Uterus (tissue), 4 donors: ENCODE measurements at places on chromosomes 11 and 22. TPM values are rescaled to one million over a fixed set of nuclear protein-coding genes. Genes with fewer than 3 reads are reported as not detected.
A peak's percentile ranks its signal among the peaks of the same experiment; 100 is the strongest.

DNA sequence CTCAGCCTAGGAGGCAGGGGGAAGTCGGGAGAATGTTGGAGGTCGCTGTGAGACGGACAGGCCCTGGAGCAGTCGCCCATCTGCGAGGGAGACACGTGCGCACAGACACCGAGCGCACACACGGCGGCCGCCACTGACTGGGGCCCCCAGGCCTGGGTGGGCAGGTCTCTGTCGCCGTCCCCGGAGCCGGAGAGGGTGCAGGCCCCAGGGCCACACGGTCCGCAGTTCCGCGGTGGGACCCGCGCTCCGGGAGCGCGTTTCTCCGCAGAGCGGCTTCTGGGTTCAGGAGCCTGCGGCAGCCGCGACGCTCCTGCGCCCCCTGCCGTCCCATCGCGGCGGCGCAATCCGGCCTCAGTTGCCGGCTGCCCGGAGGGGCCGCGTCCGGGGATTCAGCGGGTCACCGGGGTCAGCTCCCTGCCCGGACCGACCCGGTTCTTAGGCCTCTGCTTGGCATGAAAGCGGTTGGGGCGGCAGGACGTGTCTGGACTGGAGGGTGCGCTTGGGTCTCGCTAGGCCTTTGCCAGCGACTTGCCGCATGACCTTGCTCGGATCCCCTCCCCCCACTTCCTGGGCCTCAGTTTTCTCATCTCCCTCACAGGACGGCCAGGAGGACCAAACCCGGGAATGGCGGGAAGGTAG is 31.2 kb downstream of the PDE2A start:
- no peaks in the 10 kb centered on the region for H3K36me3 ChIP-seq

- no peak overlapping the region for H3K4me3 ChIP-seq
- no peak for DNase-seq
- H3K27me3 ChIP-seq, result no peaks in the 10 kb centered on the region
- no peaks in the 10 kb centered on the region for H3K4me1 ChIP-seq
- no peaks in the 10 kb centered on the region for H3K36me3 ChIP-seq
These were observed 554.3 kb upstream of the LRRC4C start for GRCh38 chr11:42013656-42014201.

- H3K4me3 ChIP-seq, result no peak overlapping the region
- no peaks in the 10 kb centered on the region for H3K27me3 ChIP-seq
- no peak overlapping the region for H3K27ac ChIP-seq
- H3K4me1 ChIP-seq, result no peaks in the 10 kb centered on the region
- no peaks in the 10 kb centered on the region for H3K36me3 ChIP-seq
- DNase-seq, result no peak
These were observed 91.8 kb downstream of the FAM76B start for GRCh38 chr11:95697614-95698408.

- H3K36me3 ChIP-seq, result no peaks in the 10 kb centered on the region
- H3K4me3 ChIP-seq, result peak overlapping the region; percentile 45
- H3K27ac ChIP-seq, result peak overlapping the region; percentile 53
- H3K4me1 ChIP-seq, result no peaks in the 10 kb centered on the region
- DNase-seq, result no peak
These were observed 509 bp upstream of the PRRG4 start for GRCh38 chr11:32829157-32829679.

GRCh38 chr11:47107744-47108143 is 68.9 kb downstream of the ARFGAP2 start:
- no peak overlapping the region for H3K27ac ChIP-seq
- H3K4me1 ChIP-seq, result no peaks in the 10 kb centered on the region
- H3K27me3 ChIP-seq, result no peaks in the 10 kb centered on the region

- no peak for DNase-seq
- no peak overlapping the region for H3K4me3 ChIP-seq
- no peak overlapping the region for H3K27ac ChIP-seq
These were observed 64.9 kb downstream of the LIF start for GRCh38 chr22:30181459-30182349.

DNA sequence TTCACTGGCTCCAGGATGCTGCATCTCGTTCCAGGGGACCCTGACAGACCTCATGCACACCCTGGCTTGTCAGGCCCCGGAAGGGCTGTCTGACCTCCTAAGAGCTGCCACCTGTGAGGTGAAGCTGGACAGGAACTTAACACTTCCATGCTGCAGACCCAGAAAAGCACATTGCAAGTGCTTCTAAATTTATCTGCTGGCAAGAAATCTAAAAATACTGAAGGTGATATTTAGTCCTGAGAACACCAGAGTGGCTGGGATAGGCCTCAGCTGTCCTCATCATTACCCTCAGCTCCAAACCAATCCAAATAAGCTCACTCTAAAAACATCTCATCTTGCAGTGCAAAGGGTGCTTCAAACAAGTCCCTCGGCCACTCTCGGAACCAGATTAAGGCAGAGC is 46.7 kb downstream of the ABTB2 start:
- no peak overlapping the region for H3K27ac ChIP-seq
- no peak for DNase-seq
- no peaks in the 10 kb centered on the region for H3K4me1 ChIP-seq
- H3K27me3 ChIP-seq, result no peaks in the 10 kb centered on the region
- no peaks in the 10 kb centered on the region for H3K36me3 ChIP-seq

- no peaks in the 10 kb centered on the region for H3K4me1 ChIP-seq
- DNase-seq, result no peak
- no peak overlapping the region for H3K4me3 ChIP-seq
- no peaks in the 10 kb centered on the region for H3K36me3 ChIP-seq
- no peaks in the 10 kb centered on the region for H3K27me3 ChIP-seq
These were observed 46.6 kb upstream of the CHRM4 start for GRCh38 chr11:46438211-46438610.

Gene MMP1
- total RNA-seq, result not detected

Gene NLRP14
- total RNA-seq, result not detected

Gene FJX1
- total RNA-seq, result 2.1 TPM

Gene C22orf31
- not detected for total RNA-seq

Gene OR8G1
- total RNA-seq, result not detected
